NCI-H1092 (cell line): ENCODE measurements at places on chromosomes 3 and 15.

DNA sequence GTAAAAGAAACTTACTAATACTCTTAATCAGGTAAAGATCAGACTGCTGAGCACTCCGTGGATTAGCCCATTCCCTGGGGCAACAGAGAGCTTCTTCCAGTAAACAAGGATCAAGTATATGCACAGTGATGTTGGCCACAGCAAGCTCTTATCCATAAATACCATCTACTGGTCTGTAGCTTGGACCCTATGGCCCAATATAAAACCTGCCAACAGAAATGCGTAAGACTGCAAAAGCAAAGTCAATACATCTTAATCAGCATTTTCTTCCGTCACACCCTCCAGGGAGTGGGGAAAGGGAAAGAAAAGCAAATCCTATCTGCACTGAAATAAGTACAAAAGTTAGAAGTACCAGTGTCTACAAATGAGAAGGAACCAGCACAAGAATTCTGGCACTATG is 1082.1 kb downstream of the ZPLD1 start:
- DNase-seq, result no peak

DNA sequence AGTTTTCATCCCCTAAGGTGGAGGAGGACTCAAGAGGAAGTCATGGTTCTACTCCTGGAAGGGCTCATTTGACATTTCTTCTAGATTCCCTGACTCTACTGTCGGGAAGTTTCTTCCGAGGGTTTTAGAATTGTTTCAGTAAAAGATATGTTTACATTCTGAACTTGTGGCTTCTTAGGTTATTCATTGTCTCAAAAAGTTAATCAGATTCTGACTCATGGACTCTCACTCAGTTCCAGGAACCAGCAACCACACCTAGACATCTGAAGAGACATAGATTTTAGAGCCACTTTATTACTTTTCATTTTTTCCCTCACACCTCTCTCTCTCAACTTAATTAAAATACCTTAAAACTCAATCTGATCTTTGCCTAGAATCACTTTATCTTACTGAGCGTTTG is 862.6 kb downstream of the AGBL1 start:
- DNase-seq, result no peak

DNA sequence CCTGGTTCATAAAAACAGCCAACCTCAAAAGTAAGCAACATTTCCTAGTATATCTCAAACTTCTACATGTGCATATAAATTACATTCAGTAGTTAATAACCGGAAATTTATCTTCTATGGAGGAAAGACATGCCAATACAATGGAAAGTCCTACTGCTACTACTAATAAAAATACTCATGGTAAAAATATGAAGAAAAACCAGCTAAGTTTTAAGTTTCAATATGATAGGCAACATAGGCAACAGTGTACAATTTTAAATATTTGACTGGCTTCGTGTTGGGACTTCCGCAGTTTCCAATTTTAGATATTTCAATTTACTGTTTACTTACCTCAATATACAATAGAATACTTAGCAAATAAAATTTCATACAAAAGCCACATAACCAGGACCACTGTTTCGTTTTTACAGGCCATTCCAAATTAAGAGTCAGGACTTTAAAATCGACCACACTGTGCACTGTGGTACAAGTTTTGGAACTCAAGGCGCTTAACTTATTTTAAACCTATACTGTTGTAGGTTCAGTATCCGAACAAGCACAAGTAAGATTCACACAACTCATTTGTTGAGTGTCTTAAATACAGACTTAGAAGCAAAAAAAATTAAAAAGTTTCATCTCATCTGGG is 2.9 kb downstream of the NAA50 start:
- no peak for DNase-seq

DNA sequence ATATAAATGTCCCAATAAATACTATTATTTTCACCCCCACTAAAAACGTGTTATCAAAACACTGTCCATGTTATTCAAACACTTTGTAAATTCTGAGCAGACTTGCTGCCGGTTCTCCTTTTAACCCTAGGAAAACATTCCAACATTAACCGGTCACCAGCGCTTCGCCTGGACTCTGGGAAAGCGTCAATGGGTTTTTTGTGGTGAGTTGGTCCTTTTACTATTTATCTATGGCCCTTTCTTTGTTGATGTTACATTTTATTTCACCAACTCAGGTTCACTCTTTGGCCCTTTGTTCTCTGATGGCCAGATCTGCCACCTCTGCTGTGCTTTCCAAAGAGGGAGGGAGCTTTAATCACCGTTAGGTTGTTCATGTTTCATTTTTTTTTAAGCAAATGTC is 4.1 kb upstream of the EOMES start:
- DNase-seq, result no peak

- no peak for DNase-seq
Observed at GRCh38 chr3:185131602-185132256, 21.1 kb downstream of the C3orf70 start.

DNA sequence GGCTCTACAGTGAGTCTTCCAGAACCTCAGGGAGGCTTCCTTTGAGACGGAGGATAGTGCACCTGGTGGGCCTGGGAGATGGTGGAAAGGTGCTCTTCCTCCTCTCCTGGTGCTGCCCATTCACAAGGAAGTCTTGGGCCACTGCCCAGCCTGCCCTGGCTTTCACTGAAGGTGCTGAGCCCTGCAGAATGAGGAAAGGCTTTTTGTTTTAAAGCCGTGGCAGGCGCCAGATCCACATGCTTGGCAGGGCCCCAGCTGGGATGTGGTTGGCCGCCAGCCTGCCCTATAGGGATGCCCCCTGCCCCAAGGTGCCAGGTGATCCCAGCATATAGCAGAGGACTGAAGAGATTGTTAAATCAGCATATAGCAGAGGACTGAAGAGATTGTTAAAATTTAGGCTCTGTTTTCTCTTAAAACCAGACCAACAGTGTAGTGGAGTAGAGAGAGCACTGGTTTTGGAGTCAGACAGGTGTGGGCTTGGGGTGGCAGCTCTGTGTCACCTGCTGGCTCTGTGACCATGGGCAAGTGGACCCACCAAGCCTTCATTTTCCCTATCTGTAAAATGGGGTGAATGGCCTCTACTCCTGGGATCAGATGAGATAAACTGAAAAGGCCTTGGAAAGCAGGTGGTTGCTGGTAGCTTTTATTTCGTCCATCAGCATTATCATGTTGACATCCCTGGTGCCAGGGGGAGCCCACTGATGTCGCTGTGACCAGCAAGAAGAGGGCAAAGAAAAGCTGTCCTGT is 53.3 kb downstream of the SLC6A6 start:
- peak; percentile 56 for DNase-seq

DNA sequence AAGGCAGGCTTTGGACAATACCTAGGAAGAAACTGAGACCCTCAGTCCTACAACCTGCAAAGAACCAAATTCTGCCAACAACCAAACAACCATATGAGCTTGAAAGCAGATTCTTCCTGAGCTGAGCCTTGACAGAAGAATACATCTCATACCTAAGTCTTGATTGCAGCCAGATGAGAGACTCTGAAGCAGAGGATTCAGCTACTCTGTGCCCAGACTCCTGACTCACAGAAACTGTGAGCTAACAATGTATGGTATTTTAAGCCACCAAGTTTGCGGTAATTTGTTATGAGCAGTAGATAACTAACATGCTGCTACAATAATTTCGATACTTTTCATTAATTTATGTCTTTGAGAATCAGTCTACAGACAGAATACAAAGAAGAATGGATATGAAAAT is 325.1 kb upstream of the CBLB start:
- no peak for DNase-seq

DNA sequence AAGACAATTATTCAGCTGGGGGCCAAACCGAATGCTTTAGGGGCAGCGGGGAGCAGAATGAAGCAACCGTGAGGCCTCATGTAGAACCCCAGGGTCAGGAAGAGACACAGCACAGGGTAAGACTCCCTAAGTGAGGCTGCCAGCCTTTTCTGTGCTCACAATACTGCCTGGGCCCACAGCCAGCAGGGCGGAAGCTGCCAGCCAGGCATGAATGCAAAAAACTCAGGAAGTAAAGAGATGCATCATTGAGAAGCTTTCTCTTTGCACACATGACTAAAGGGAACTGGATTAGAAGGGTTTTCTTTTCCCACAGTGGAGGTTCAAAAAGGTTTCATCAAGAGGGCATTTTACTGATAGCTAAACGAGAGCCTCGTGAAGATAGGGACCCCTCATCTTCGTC is 33.3 kb downstream of the CA12 start:
- peak; percentile 41 for DNase-seq

DNA sequence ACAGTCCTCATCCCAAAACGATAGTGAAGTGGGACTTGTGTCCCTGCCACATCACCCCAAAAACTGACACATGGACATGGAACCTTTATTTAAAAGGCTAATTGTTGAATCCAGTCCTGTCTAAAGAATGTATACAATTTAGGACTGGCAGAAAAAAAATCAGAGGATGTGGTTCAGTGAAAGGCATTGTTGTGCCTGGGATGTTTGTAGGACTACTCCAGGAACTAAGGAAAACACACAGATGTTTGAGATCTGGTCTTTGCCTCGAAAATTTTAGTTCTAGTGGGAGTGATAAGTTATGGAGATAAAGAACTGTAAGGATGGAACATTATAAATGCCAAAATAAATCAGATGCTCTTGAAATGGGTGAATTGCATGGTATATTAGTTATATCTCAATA is 27.2 kb downstream of the VGLL4 start:
- DNase-seq, result no peak

- no peak for DNase-seq
Observed at GRCh38 chr15:50168783-50169411, 13.1 kb upstream of the SLC27A2 start.

- no peak for DNase-seq
Observed at GRCh38 chr3:138468886-138469285, 34.5 kb downstream of the ESYT3 start.
